Right renal pelvis (tissue), 4 donors: ENCODE measurements at places on chromosomes 2 and 18. TPM values are rescaled to one million over a fixed set of nuclear protein-coding genes. Genes with fewer than 3 reads are reported as not detected.

DNA sequence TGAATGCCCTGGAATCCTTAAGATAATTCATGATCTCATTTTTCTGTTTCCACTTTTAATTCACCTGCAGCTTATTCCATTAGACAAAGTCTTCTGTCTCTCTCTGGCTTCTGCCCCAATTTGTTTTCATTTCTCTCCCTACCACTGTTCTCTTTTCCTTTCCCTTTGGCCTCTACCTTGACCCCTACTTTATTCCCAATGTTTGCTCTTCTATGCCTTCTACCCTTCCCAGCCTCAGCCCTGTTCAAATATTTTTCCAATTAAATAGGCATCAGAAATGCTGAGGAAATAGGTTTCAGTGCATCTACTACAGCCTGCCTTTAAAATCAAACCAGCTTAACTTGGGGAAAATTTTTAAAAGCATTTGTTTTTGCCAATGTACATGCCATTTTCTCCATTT is 443.7 kb upstream of the CWC22 start:
- DNase-seq, result no peak

DNA sequence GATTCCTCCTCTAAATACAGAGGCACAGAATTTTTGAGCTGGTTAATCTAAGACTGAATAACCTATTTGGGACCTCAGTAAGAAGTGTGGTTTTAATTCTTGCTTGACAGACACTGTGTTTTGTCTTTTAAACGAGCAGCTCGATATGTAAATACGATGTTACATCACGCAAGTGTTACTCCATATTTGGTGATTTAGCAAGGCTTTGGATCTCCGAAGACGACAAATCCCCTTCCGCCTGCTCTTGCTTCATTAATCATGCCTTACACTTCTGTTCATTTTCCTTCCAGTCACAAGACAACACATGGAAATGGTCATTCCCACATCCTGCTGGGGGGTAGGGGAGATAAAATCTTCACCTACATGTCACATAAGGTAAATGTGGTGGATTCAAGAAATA is 9.4 kb downstream of the BCL11A start:
- DNase-seq, result no peak

DNA sequence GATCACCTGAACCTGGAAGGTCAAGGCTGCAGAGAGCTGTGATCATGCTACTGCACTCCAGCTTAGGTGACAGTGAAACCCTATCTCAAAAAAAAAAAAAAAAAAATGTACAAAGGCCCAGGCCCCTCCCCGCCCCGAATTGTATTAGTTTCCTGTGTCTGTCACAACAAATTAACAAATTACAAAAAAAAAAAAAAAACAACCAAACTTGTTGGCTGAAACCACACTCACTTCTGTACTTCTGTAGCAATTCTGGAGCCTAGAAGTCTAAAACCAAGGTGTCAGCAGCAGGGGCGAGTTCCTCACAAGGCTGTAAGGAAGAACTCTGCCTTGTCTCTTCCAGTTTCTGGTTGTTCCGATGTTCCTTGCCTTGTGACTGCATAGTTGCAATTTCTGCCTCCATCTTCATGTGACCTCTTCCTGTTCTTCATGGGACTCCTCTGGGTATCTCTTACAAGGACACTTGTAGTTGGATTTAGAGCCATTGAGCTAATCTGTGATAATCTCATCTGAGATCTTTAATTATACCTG is 100.8 kb upstream of the ZSWIM2 start:
- no peak for DNase-seq

- DNase-seq, result no peak
Measured at GRCh38 chr18:71321319-71321718, 1032.5 kb downstream of the SOCS6 start.

DNA sequence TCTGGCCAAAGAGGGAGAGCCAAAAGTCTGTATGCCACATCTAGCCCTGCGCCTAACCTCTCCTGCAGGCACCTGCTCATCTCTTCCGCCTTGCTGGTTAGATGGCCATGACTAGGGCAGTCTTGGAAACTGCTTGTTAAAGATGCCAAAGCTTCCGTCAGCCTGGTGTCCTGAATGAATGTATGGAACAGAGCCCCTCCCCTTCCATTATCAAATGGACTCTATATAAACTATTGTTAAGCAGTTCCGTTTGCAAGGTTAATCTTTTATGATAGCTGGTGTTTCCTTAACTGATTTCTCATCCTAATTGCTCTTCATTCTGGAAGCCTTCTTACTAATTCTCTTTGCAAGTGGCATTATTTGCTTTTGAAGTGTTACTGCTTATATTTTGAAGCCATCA is 87.1 kb downstream of the ATP9B start:
- no peak for DNase-seq

DNA sequence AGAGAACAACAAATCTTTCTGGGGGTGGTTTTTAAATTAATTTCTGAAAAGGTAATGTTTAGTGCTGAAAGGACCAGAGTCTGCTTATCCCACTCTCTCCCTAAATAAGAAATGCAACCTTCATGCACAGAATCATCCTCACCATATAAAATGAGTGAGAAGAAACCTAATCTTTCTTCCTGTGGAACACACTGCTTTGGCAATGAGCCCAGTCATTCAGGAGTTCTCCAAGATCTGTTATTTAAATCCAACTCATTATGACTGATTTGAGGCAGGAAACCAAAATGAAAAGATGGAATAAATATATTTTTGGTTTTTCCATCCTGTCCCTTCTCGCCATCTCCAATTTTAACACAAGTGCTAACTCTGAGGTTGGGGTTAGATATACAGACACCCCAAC is 228.3 kb downstream of the SRBD1 start:
- no peak for DNase-seq

Gene OSBPL1A
- 51.2 TPM for polyA plus RNA-seq
